AG20443 (cell line): ENCODE measurements at places on chromosomes 3 and 15.

DNA sequence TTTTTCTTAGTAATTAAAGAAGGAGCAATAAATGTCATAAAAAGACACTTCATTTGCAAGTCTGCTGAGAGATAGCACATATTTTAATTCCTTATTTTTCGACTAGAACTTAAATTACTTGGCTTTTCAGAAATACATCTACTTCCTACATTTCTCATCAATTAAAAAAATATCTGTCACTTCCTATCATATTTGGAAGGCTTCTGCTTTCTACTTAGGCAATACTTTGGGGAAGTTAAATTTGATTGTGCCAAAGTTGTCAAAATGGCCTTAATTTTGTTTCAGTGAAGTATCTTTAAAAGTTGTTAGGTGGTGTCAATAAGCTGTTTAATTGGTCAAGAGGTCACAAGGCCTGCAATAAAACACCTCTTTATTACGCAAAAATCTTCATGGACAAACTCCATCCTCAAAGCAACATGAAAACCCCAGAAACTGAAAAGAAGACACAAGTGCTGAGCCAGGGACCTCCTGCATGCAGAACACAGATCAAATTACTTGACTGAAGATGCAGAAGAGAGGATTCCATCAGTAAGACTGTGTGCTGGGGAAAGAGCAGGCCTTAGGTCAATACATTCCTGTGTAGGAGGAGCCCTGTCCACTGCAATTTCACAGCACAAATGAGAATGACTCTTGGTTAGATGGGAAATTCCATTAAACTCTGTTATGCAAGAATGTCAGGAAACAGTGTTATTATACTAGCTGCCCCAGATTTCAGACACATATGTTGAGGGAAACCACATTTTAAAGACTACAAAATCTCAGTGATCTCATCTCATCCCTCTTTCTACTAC lies 48.0 kb upstream of the FSTL1 start:
- peak; percentile 81 for DNase-seq

- no peak for DNase-seq
Measured at GRCh38 chr3:184608209-184608608, 46.6 kb downstream of the EPHB3 start.

DNA sequence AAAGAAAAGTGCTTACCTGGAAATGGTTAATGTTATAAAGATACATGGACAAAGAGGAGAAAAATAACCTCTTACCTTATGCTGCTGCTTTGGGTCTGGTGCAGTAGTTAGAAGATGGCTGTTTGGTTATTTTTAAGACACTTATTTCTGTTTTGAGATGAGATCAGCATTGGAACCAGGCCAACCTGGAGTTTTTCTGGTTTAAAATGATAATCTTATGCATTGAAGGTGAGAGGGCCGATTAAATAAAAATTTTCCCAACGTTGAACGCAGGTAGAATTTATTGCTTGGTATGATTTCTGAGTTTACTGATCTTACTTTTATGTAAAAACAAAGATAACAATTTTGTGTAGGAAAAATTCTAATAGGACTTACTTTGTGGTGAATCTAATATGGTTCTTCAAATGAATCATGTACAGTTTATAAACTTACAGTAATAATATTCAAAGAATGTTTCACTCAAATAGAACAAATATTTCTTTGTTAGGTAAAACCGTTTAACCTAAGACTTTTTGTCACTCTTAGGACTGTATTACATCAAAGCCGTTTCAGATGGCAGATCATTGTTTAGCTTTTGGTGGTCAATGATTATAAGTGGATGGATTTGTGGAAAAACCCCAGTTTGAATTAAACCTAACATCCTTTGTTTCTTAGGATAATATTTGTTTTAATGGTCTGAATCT lies 14.9 kb downstream of the UBE2E2 start:
- DNase-seq, result no peak

GRCh38 chr3:65377637-65378036 lies 661.1 kb downstream of the MAGI1 start:
- DNase-seq, result no peak

GRCh38 chr3:61250784-61251173 lies 473 bp downstream of the FHIT start:
- peak; percentile 31 for DNase-seq

DNA sequence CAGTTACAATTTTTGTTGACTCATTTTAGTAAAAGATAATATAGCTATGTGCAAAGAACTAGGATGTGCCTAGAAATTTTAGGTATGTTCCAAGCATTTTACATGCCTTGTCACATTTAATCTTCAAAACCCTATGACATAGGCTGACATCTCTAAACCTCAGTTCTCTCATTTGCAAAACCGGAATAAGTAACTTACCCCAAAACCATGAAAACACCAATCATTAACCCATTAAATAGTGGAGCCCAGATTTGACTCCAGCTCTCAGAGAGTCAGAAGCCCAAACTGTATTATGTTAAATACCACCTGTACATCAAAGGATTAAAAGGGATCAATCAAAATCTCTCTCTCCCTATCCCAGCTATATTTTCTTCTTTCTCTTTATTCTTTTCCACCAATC lies 36.6 kb downstream of the GSK3B start:
- DNase-seq, result no peak

DNA sequence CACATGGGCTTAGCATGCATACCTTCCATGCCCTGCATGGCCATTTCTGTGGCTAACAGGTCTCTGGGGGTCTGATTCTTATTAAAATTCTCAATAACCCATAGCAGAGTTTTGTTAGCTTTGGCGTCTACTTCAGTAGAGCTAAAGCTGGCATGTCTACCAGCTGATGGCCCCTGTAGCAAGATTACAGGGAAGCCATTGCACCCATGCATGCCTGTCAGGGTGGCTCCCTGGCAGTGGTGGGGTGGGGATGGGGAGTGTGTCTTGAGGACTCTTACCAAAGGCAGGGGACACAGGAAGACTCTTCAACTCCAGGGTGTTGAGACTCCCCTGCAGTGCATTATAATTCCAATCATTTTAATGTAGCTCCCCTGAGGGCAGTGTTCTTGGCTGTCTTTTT lies 4.7 kb downstream of the KY start:
- DNase-seq, result no peak

- no peak for DNase-seq
Measured at GRCh38 chr3:191217301-191217700, 18.3 kb downstream of the OSTN start.

GRCh38 chr3:3699816-3700633 lies 99.2 kb upstream of the LRRN1 start:
- DNase-seq, result no peak

DNA sequence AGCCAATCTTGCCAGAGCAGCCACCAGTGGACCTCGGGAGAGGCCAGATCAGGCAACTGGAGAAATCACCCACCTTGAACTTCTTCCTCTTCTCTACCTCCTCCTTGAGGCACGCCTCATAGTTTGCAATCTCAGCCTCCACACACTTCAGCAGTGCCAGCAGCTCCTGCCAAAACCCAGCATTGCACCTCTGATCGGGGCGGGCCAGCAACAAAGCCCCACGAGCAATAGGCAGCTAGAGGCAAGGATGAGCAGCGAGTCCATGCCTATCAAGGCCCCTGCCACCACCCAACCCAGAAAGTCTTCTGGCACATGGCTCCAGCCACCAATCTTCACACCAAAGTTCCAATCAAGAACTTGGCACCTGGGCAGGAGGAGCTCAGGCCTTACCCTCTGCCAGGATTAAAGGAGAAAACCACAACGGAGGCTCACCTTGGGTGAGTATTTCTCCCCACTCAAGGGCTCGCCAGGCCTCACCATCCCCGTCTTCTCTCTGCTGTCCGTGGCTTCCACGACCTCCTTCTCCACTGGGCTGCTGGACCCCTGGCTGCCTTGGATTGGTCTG lies 42.1 kb downstream of the SEMA3G start:
- DNase-seq, result no peak

DNA sequence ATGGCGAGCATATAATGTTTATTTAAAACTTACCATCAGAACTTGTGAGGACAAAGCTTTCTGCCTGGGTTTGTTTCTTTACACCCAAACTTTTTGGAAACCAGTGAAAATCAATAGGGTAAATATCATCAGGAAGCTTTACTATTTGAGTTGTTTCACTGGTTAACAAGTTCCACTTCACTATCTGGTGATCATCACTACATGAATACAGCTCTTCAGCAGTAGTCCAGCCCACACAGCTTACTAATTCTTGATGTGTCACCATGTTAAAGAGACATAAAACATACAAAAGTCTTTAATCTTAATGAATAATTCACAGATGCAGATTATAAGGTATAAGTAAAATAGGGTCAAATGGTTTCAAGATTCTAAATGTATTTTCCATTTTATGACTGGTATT lies 17.6 kb downstream of the IFT80 start:
- DNase-seq, result peak; percentile 22

- no peak for DNase-seq
Measured at GRCh38 chr3:186004671-186005070, 66.9 kb upstream of the TRA2B start.

DNA sequence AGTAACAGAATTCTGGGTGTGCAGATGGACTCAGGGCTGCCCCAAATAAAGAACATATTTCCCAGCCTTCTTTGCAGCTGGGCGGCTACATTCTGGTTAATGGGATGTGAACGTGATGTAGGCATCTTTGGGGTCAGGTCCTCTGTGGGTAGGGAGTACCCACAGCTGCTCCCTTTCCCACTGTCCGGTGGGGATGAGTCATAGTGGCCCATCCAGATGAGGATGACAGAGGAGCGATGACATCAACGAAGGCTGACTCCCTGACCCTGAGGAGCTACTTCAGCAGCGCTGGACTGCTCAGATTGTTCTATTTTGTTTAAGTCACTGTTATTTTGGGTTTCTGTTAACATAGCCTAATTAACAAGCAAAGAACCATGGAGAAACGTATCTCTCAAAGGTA lies 38.0 kb downstream of the SRPRB start:
- peak; percentile 31 for DNase-seq

DNA sequence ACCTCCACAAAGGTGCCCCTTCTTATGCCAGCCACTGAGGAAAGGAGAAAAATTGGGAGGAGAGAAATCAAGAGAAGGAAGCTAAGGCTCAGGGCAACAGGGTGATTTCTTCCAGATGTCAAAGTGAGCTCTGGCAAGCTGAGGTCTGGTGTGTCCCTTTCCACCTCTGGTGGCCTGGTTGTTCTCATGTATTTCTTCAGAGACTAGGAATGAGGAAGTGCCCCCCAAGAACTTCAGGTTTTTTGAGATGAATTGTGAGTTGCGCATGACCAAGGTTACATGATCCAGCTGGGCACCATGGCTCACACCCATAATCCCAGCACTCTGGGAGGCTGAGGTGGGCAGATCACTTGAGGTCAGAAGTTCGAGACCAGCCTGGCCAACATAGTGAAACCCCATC lies 5.6 kb downstream of the RAB6B start:
- DNase-seq, result no peak

DNA sequence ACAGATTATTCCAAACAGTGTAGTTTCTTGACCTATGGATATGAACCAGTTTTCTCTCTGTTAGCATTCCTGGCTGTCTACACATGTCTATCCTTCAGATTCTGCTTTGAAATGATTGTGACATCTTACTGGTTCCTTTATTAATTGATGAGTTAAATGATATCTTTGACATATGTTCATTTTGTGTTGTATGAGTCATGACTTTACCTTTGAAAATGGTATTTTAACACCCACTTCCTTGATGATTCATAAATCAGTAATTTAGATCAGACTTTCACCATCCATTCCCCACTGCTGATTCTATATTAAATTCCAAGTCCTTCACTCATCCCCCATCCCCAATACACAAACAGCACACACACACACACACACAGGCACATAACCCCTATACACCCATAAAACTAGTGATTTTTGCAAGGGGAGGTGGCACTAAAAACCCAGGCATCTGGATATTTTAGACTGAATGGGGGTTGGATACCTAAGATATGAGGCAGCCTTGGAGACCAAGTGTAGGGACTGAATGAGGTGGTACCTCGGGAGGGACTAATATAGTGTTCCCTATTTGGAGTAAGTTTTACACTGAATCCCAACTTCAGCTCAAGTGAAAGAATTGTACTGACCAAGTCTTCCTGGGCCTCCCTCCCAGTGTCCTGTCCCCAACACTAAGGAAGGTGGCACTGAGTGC lies 9.7 kb downstream of the CCK start:
- no peak for DNase-seq

GRCh38 chr15:101390462-101390861 lies 95.4 kb upstream of the SNRPA1 start:
- no peak for DNase-seq

DNA sequence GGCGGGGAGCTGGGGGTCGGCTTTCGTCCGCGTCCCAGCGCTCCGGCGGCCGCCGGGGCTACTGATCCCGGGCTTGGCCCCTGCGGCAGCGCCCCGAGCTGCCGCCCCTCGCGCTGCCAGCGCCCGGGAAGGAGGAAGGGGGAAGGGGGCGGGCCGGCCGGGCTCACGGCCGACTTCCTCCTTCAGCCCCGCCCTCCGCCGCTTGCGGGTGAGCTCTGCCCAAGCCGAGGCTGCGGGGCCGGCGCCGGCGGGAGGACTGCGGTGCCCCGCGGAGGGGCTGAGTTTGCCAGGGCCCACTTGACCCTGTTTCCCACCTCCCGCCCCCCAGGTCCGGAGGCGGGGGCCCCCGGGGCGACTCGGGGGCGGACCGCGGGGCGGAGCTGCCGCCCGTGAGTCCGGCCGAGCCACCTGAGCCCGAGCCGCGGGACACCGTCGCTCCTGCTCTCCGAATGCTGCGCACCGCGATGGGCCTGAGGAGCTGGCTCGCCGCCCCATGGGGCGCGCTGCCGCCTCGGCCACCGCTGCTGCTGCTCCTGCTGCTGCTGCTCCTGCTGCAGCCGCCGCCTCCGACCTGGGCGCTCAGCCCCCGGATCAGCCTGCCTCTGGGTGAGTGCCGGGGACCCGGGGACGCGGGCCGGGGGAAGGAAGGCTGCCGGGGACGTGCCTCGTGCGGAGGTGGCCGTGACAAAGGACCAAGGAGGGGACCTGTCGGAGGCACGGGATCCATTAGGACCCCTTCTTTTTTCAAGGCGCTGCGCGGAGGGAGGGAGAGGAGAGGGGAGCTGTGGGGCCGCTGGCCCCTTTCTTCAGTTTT lies at the start of gene SEMA4B:
SEMA4B (plus strand) TSS at position 201 of the 814 bp plus-strand sequence; CDS start at position 450, 249 bp downstream.
- DNase-seq, result peak; percentile 92

DNA sequence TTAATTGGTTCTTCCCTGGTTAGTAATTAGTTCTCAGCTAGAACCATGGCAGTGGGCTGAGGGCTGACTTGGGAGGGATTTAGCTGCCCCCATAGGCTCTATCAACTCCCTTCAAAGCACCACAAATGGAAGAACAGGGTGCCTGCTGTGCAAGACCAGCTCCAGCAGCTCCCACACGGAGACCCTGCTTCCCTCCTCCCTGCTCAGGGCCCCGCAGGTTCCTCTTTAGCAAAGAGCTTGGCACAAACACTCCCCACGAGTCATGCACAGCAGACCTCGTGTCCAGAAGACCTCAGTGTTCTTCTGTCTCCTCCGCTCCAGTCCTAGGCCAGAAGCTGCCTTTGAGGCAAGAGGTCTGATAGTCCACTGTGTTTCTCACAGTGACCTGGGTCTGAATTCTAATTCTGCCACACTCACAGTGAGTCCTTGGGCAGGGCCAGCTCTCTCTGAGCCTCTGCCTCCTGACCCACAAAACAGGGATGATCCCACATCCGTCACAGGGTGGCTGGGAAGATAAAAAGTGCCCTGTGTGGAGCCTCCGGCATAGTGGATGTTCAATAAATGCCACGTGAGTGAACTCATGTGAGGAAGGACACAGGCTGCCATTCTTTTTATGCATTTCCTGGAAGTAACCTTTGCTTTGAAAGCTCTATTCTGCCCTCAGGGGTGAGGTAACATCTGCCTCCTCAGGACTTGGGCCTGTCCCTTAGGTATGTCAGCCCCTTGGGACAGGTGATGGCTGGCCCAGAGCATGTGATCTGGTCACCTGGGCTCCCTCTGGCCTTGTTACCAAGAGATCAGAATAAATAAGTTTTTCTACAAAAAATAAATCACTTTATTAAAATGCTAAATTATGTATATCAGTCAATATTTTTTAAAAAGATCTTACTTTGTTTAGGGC lies 7.6 kb downstream of the RAB6B start:
- peak; percentile 13 for DNase-seq
